ENCODE measurements at places on chromosomes 3 and 15. TPM values are rescaled to one million over a fixed set of nuclear protein-coding genes. Genes with fewer than 3 reads are reported as not detected.

Gene GCNT3
- not detected for total RNA-seq

Gene SLC12A1
- not detected for total RNA-seq

Gene ACAN
- total RNA-seq: under 0.01 TPM

Gene CRYBG3
- 23.3 TPM for total RNA-seq

Gene NR1D2
- total RNA-seq: 30.2 TPM

Gene C3orf49
- not detected for total RNA-seq

Gene DISP2
- total RNA-seq: 0.39 TPM
